ENCODE measurements at places on chromosomes 13 and 19. TPM values are rescaled to one million over a fixed set of nuclear protein-coding genes. Genes with fewer than 3 reads are reported as not detected.

DNA sequence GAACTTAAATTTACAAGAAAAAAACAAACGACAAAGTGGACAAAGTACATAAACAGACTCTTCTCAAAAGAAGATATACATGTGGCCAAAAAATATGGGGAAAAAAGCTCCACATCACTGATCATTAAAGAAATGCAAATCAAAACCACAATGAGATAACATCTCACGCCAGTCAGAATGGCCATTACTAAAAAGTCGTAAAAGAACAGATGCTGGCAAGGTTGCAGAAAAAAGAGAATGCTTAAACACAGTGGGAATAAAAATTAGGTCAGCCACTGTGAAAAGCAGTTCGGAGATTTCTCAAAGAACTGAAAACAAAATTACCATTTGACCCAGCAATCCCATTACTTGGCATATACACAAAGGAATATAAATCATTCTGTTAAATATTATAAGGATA, 132.7 kb downstream of the UGGT2 start:
- H3K27me3 ChIP-seq, result no peaks in the 10 kb centered on the region
- no peak overlapping the region for H3K4me3 ChIP-seq
- H3K4me1 ChIP-seq, result no peaks in the 10 kb centered on the region

- H3K4me3 ChIP-seq, result no peak overlapping the region
- no peak overlapping the region for H3K27ac ChIP-seq
- no peaks in the 10 kb centered on the region for H3K27me3 ChIP-seq
- no peak for DNase-seq
Measured at GRCh38 chr13:59472134-59472533, 691.6 kb downstream of the DIAPH3 start.

Gene POU2F2
- total RNA-seq, result 7.2 TPM

- no peak for DNase-seq
- H3K4me1 ChIP-seq, result peaks cover 2% of the 10 kb centered on the region
- H3K36me3 ChIP-seq, result no peaks in the 10 kb centered on the region
- no peak overlapping the region for H3K4me3 ChIP-seq
Measured at GRCh38 chr19:42272535-42272897, 3.5 kb downstream of the CIC start.

DNA sequence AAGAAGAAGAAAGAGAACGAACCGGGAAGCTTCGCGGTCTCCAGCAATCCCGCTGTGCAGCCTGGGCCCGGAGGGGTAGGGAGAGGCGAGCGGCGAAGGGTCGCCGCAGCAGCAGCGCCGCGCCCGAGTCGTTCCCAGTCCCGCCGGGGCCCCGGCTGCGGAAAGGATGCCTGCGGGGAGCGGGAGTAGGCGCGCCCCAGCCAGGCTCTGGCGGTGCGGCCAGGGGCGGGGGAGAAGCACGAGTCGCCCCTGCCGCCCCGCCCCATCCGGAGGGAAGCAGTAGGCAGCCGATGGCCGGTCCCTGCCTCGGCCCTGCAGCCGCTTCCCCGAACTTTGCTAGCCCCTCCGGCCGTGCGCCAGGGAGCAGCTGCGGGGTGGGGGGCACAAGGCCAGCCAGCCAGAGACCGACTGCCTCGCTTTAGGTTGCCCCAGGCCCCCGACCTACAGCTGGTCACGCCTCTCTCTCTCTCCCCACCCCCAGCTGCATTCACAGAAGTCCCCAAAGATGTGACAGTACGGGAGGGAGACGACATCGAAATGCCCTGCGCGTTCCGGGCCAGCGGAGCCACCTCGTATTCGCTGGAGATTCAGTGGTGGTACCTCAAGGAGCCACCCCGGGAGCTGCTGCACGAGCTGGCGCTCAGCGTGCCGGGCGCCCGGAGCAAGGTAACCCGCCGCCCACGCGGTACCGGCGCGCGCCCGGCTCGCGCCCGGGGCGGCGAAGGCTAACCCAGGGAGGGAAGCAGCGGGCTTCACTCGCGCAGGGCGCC, 1.1 kb downstream of the VSTM2B start:
- no peaks in the 10 kb centered on the region for H3K36me3 ChIP-seq
- peak; percentile 62 for DNase-seq
- H3K4me3 ChIP-seq, result peak overlapping the region; percentile 51
- H3K4me1 ChIP-seq, result peaks cover 6% of the 10 kb centered on the region
- H3K27ac ChIP-seq, result no peak overlapping the region

Gene LIM2
- not detected for total RNA-seq

DNA sequence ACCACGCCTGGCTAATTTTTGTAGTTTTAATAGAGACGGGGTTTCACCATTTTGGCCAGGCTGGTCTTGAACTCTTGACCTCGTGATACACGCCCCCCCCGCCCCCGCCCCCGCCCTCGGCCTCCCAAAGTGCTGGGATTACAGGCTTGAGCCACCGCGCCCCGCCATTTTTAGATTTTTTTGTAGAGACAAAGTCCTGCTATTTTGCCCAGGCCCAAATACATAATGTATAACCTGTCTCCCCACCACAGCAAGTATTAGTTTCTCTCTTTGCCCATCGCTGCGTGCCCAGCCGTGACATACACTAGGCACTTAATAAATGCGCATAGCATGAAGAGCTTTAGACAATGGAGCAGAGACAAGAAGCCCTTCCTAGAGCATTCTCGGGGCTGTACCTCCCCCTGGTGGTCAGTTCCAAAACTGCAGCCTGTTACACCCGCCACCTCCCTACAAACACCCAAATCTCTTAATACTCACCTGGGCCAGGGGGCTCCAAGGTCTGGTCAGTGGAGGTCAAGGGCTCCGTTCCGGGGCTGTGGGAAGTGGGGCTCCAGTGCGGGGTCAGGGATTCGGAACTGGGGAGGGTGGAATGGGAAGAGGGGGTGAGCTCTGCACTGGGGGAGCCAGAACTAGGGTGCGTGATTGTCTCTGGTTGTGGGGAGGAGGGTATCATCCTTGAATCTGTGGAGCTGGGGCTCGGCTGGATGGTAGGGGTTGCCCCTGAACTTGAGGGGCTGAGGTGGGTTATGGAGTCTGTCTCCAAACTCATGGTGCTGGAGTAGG, 22.5 kb downstream of the IQCN start:
- DNase-seq, result peak; percentile 70
- no peaks in the 10 kb centered on the region for H3K27me3 ChIP-seq
- peaks cover 11% of the 10 kb centered on the region for H3K4me1 ChIP-seq
- H3K36me3 ChIP-seq, result no peaks in the 10 kb centered on the region

- H3K4me1 ChIP-seq, result peaks cover 8% of the 10 kb centered on the region
- H3K27me3 ChIP-seq, result no peaks in the 10 kb centered on the region
- no peak for DNase-seq
Measured at GRCh38 chr13:41130356-41130755, 2.2 kb downstream of the KBTBD6 start.

- no peak for DNase-seq
- H3K4me3 ChIP-seq, result no peak overlapping the region
- no peaks in the 10 kb centered on the region for H3K27me3 ChIP-seq
- no peaks in the 10 kb centered on the region for H3K4me1 ChIP-seq
- no peak overlapping the region for H3K27ac ChIP-seq
Measured at GRCh38 chr13:97539651-97540610, 106.0 kb downstream of the RAP2A start.

DNA sequence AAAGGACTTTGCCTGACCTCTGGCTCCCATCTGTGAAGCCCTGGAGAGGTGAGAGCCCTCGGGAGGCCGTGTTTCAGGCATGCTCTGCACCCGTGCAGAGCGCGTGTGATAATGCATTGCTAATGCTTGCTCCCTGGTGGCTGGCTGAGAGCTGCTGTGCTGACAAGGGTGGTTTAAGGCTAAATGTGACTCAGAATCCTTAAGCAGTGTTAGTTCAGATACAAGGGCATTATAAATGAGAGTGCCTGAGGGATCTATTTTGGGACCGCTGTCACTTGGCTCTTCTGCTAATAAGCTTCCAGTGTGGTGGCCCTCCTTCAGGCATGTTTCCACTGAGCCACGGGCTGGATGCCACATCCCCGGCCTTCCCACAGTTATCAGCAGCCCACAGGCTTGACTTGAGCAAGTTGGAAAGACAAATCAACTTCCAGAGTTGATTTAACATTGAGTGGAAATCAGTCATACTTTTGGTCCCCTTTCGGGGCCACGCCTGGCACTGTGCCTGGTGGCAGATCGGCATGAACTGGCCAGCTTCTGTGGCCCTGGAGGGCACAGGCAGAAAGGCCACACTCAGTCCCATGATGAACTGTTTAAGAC, 17.0 kb downstream of the ALOX5AP start:
- H3K27ac ChIP-seq, result no peak overlapping the region
- no peaks in the 10 kb centered on the region for H3K27me3 ChIP-seq
- H3K4me3 ChIP-seq, result no peak overlapping the region
- H3K4me1 ChIP-seq, result no peaks in the 10 kb centered on the region
- no peak for DNase-seq

- no peak overlapping the region for H3K4me3 ChIP-seq
- H3K27ac ChIP-seq, result no peak overlapping the region
- no peaks in the 10 kb centered on the region for H3K36me3 ChIP-seq
- H3K27me3 ChIP-seq, result no peaks in the 10 kb centered on the region
- H3K4me1 ChIP-seq, result no peaks in the 10 kb centered on the region
Measured at GRCh38 chr13:60538566-60538965, 141.5 kb downstream of the TDRD3 start.

DNA sequence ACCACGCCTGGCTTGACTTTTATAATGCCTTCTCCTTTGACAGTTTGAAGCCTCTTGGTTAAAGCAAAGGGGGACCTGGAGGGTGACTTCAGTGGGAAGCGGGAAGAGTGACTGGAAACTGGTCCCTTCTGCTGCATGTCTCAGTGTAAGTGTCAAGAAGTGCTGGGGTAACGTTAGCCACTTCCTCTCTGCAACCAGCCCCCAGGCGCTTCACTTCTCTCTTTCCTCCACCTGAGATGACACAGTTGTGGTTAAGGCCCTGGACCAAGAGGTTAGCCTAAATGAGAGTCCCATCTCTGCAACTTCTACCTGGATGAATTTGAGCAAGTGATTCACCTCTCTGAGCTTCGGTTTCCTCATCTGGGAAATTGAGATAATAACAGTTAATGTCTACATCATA, 16.3 kb downstream of the LEUTX start:
- no peak overlapping the region for H3K4me3 ChIP-seq
- H3K4me1 ChIP-seq, result peaks cover 10% of the 10 kb centered on the region
- no peaks in the 10 kb centered on the region for H3K27me3 ChIP-seq
- H3K36me3 ChIP-seq, result no peaks in the 10 kb centered on the region
- DNase-seq, result no peak

GRCh38 chr13:27631156-27631555, 9.5 kb downstream of the POLR1D start:
- H3K4me3 ChIP-seq, result no peak overlapping the region
- H3K4me1 ChIP-seq, result peaks cover 2% of the 10 kb centered on the region
- DNase-seq, result no peak
- H3K36me3 ChIP-seq, result peaks cover 3% of the 10 kb centered on the region
- H3K27me3 ChIP-seq, result no peaks in the 10 kb centered on the region

GRCh38 chr13:61684976-61685681, 269.5 kb upstream of the PCDH20 start:
- DNase-seq, result no peak
- no peak overlapping the region for H3K27ac ChIP-seq
- no peak overlapping the region for H3K4me3 ChIP-seq
- H3K36me3 ChIP-seq, result no peaks in the 10 kb centered on the region
- no peaks in the 10 kb centered on the region for H3K27me3 ChIP-seq

DNA sequence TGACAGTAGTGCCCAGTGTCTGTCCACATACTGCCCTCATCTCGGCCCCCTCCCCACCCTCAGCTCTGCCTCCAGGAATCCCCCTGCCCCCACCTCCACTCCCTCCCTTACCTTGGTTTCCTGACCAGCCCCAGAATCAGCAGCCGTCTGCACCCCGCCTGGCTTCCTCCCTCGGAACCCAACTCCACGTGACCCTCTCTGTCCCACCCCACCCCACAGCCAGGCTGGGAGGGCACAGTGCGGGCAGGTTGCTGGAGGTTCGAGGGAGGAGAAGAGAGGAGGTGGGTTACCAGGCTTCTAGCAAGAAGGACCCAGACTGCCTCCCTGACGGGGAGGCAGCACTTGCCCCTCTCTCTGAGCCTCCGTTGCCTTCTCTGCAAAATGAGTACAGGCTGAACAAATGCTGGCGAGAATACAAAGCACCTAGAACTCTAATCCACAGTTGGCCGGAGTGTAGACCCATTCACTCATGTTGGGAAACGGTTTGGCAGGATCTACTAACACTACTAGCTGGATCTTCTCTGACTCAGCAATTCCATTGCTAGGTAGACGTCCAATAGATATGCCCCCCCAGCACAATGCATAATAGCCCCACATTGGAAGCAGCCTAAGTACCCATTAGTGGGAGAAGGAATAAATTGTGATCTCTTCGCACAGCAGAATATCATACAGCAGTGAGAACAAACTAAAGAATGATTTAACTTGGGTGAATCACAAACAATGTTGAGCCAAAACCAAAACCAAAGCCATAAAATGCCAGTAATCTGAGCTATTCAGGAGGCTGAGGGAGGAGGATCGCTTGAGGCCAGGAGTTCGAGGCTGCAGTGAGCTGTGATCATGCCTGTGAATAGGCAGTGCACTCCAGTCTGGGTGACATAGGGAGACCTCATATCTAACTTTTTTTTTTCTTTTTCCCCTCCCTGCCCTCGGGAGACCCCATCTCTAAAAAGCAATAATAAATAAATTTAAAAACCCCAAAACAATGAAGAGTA, at the start of gene RASAL3:
RASAL3 (minus strand) TSS at position 151 of the 992 bp plus-strand sequence. CDS start 186 bp downstream, outside the sequence.
- H3K27ac ChIP-seq, result no peak within 1 kb of the TSS
- no peaks in the 10 kb centered on the region for H3K4me1 ChIP-seq
- peak within 1 kb of the TSS; percentile 33 for H3K4me3 ChIP-seq

GRCh38 chr19:18252370-18252717, 21.9 kb downstream of the IQCN start:
- DNase-seq, result no peak
- peaks cover 5% of the 10 kb centered on the region for H3K4me1 ChIP-seq

GRCh38 chr13:23817830-23818229, 71.4 kb downstream of the MIPEP start:
- no peak overlapping the region for H3K4me3 ChIP-seq
- H3K27ac ChIP-seq, result no peak overlapping the region
- DNase-seq, result no peak
- no peaks in the 10 kb centered on the region for H3K4me1 ChIP-seq
- H3K36me3 ChIP-seq, result no peaks in the 10 kb centered on the region
- H3K27me3 ChIP-seq, result no peaks in the 10 kb centered on the region

- no peaks in the 10 kb centered on the region for H3K36me3 ChIP-seq
- no peaks in the 10 kb centered on the region for H3K4me1 ChIP-seq
- H3K27me3 ChIP-seq, result no peaks in the 10 kb centered on the region
- no peak overlapping the region for H3K4me3 ChIP-seq
Measured at GRCh38 chr13:46303742-46304385, 83.2 kb downstream of the RUBCNL start.

DNA sequence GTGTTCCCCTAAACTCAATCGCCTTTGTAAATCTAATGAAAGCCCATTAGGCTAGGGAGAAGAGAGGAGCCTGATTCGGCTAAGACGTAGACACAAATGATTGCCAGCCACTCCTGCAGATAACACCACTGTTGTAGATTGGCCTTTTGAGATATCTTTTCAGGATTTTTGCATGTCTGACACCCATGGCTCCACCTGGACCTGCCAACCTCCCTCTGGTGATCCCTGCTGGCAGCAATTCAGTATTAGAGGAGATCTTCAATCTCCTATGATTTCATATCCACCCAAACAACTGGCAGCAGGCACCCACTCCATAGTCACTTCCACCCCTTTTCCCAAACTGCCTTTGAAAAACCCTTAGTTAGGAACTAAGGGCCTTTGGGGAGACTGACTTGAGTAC, 191.9 kb upstream of the UBL3 start:
- H3K4me3 ChIP-seq, result no peak overlapping the region
- no peak for DNase-seq
- H3K4me1 ChIP-seq, result peaks cover 5% of the 10 kb centered on the region
- no peak overlapping the region for H3K27ac ChIP-seq
- H3K27me3 ChIP-seq, result no peaks in the 10 kb centered on the region

Gene ZNF497
- total RNA-seq, result 0.93 TPM
